ENCODE measurements at places on chromosomes 3 and 15.

DNA sequence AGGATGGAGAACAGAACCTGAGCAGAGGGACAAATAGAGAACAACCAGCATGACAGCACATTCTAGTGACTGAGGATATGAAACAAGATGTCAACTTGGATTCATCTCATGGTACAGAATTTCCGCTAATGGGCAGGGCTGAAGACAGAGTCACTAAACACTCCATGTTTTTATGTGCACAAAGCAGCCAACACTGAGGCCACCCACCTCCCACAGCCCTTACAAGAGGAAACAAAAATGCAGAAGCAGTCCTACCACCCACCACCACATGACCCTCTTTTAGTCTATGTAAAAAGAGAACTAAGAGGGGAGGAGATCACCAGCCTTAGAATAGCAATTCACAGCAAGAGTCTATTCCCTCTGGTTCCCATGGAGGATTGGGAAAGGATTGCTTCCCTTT lies 131.4 kb upstream of the UBE2E2 start:
- DNase-seq, result peak; percentile 53

GRCh38 chr15:65342493-65342892 lies 35.3 kb downstream of the IGDCC3 start:
- no peak for DNase-seq

- no peak for DNase-seq
Measured at GRCh38 chr3:41681479-41681878, 280.4 kb downstream of the ULK4 start.

GRCh38 chr3:9248522-9249271 lies 749 bp downstream of the SRGAP3 start:
- DNase-seq, result no peak

GRCh38 chr3:115974940-115975339 lies 351.6 kb downstream of the GAP43 start:
- no peak for DNase-seq

DNA sequence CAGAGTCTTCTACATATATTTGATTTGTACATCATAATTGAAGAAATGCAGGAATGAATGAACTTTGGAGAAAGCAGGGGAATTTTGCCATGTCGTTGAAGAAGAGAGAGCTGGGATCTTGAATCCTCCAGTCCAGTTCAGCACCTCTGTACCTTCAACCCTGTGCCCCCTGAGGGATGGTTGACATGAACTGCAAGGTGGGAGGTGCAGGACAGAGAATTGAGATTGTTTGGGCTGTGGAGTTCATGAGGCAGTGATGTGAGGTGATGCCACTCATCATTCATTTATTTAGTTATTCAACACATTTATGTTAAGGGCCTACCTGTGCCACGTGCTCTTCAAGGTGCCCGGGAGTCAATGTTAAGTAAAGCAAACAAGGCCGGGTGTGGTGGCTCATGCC lies 104.6 kb downstream of the ARNT2 start:
- DNase-seq, result no peak

GRCh38 chr3:58874248-58874741 lies 175.5 kb downstream of the CFAP20DC start:
- no peak for DNase-seq

GRCh38 chr3:46466273-46466672 lies 1.6 kb upstream of the LTF start:
- no peak for DNase-seq

- DNase-seq, result no peak
Measured at GRCh38 chr3:35929158-35929557, 289.8 kb downstream of the ARPP21 start.

DNA sequence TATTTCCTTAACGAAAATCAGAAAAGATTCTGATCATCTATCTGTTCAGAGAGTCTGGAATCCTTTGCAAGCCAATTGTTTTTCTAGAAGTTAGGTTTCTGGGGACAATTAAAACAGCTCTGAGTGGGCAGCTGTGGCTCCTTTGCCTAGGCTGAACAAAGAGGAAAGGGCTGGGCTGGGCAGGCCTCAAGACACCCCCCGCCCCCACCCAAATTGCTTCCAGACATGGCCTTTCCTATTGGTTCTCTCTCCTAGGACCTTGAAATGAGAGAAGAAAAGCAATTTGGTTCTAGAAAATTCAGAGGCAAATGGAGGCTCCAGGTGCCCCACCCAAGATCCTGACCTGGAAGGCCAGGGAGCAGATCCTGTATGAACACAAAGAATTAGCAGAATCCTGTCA lies 2.3 kb upstream of the ADPGK start:
- DNase-seq, result no peak

DNA sequence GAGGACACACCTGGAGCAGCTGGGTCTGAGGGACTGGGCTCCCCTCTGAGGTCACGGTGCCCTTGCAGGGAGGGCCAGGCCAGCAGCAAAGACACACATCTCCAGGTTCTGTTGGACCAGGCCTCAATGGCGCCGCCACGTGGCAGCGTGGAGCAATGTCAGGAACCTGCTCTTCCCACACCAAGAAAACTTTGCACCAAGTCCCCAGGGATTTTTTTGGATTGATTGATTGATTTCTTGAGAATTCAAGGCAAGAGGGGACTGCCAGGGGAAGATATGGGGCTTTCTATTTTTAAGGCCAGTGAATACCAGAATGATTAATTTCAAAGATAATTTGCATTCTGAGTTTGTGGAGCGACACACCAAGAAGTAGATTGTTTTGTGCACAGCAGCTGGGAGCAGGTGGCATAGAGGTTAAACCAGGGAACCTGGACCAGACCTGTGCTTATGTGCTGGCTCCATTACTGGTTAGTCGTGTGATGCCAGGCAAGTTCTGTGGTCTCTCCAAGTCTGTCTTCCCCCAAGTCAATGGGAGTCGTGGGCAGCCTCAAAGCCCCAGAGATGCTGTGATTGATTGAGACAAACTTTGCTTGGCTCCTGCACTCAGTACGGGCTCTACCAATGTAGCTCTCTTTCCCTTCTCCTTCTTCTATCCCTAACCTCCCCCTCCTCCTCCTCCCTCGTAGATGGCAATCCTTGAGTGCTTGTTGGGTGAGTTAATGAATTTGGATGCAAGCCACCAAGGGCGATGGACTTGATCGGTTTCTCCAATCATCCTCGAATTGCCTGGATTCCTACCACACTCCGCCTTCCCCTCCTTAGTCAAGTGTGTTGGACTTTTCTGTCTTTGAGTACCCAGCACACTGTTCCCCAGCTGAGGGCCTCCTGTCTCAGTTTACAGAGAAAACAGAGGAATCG lies 96.2 kb upstream of the TRPM1 start:
- DNase-seq, result peak; percentile 79

DNA sequence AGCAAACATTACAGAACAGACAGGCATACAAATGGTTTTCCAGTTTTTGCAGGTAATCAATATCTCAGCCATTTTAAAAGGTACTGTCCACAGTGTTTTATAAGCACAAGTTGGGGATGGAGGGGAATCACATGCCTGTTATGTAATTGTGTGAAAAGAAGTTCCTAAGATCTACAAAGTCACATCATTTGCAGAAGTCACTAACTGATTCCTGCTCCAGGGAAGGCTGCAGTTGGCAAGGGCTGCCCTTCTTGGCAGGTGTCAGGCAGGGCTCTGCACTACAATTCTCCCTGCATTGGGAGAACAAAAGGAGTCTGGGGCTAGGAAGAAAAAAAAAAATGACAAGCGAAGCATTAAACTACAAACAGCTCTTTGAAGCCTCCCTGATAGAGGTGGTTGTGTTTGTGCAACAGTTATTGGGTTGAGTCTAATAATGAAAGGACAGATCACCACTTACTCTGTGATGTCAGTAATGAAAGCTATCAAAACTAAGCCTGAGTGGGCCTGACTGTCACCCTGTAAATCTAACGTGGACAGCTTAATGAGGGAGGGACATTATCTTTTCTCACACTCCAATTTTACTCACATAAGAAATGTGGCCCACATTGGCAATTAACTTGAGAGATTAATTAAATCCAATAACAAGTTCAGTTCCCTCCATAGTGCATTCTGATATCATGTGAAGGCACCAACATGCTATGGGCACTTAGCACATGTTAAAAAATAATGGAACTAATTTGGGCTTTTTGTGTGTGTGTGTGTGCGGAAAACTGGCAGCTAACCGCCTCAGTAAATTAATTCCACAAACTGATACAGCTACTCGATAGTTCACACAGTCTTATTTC lies 242.9 kb downstream of the FHIT start:
- DNase-seq, result no peak

- no peak for DNase-seq
Measured at GRCh38 chr3:191141728-191142127, 57.3 kb upstream of the OSTN start.

DNA sequence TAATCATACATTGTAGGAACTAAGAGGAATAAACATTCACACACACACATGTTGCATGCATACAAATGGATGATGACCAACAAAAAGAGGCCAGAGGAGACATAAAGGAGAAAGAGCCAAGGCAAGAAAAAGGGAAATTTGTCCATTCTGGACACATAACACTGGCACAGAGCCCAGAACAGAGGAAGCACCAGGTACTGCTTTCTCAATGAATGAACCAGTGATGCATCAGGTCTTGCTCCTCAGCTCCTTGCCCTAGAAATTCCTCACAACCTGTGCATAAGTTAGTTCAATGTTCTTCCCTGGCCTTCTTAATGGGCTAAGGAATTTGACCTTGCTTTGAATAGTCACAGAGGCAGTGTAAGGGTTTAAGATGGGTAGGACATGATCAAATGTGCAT lies 270.3 kb downstream of the ERC2 start:
- no peak for DNase-seq

DNA sequence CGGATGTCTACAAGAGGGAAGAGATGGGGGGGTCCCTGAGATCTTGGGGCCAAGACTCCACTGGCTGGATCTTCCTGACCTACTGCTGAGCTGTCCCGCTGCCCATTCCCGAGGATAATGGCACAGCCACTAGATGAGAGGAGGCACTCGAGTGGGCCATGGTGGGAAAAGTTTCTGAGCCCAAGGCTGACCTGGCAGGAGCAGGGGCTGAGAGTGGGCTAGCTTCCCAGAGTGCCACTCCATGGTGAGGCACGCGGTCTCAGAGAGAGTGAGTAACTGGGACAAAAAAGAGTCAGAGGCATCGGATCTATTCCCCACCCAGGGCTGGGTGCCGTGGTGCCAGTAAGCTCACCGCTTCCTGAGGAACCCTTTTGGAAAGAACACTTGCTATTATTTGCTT lies 10.9 kb downstream of the SLC51B start:
- no peak for DNase-seq

DNA sequence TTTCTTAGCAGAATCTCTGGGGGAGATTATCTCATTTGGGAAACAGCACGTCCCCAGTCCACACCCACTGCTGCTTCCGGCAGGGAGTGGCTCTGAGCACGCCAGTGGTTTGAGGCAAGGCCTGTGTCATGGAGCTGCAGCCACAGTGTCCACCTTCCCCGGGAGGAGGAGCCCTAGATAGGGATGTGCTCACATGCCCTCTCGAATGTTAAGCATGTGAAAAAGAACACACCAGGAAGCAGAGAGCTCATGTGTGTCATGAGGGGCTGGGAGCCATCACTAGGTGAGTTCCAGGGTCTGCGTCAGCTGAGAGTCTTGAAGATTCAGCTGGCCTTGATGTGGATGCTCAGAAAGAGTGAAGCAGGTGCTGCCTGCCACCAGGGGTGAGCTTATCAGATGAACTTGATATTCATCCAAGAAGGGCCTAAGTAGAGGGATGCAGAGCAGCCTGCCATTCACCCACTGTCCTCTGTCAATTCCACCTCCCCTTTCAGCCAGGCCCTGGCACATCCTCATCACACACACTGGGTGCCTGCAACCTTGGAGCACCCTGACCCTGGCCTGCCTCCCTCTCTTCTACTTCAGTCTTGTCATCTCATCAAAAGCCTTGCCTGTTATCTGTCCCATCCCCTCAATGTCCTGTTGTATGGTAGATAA lies 16.3 kb downstream of the ITGA11 start:
- DNase-seq, result no peak

DNA sequence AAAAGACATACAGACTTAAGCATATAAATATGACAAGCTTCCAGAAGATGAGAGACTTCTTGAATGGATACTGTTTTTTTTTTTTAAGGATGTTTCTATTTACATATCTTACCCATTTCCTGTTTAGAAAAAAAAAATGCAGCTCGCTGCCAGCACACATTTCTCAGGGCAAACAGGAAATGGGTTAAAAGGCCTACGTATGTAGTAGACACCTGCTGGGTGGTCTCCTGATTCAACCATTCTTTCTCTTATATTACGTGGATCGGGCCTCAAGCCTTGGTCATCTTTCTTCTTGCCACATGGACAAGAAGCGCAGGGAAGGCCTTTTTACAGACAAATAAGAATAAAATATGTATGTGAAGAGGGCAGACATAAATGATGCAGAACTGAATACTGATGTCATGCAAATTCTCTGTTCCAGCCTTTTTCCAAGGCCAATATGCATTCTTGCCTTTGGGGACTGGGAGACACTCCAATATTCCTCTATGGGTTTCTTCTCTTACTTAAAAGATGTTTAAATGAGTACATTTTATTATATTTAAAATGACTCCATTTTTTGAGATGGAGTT lies 35.0 kb upstream of the TJP1 start:
- DNase-seq, result no peak

DNA sequence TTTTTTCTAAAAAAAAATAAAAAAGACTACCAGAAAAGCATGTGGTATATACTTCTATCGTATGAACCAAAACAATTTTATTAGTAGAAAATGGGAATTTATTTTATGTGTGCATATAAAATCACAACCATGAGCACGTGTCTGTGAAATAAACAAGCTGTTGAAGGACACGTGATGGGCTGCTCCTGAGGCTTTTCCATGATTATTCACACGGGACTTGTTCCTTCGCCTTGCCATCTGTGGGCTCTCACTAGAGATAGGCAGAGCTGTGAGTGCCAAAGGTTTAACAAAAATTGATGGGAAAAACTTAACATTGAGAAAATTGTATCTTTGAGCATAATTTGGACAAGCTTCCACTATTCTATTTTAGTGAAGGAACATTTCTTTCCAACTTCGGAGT lies 12.4 kb upstream of the ETV5 start:
- no peak for DNase-seq

DNA sequence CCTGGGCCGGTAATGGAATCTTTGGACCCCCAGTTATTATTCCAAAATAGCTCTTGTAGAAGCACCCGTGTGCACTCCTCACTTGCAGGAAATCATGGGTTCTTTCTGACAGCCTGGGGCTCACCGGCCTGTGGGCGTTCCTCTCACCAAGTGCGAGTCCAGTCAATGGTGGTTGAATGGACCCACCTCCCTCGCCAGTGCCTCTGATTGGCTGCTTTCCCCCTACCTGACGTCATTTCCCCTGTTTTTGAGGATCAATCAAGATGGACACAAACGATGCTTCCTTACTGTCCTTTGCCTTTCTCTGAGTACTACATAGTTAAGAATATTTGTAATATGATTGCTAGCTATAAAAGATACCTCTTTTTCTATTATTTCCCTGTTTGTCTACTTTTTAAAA lies 18.1 kb downstream of the MOBP start:
- no peak for DNase-seq

GRCh38 chr3:194556086-194557056 lies 69.6 kb upstream of the ATP13A3 start:
- no peak for DNase-seq

GRCh38 chr3:126548556-126549466 lies 9.9 kb downstream of the C3orf22 start:
- DNase-seq, result no peak

DNA sequence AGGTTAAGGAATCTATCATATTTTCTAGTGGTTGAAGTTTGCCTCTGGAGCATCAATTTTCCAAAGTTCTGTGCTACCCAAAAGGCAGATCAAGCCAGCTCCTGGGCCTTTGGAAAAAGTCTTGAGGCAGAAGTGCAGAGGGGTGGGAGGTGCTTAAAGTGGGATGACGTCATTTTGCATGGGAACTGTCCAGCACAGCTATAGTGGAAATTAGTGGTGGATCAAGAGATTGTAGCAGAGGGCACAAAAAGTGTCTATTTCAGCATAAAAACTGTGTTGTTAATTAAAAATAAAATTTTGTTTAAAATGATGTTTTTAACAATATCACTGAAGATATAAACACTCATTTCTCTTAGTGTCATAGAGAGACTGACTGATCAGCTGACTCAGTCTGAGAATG lies 221.9 kb downstream of the LRRN1 start:
- DNase-seq, result no peak
